ENCODE measurements at places on chromosomes 11 and 22.
A peak's percentile ranks its signal among the peaks of the same experiment; 100 is the strongest.

GRCh38 chr11:67499808-67500483, 5.2 kb downstream of the PITPNM1 start:
- no peak for DNase-seq

DNA sequence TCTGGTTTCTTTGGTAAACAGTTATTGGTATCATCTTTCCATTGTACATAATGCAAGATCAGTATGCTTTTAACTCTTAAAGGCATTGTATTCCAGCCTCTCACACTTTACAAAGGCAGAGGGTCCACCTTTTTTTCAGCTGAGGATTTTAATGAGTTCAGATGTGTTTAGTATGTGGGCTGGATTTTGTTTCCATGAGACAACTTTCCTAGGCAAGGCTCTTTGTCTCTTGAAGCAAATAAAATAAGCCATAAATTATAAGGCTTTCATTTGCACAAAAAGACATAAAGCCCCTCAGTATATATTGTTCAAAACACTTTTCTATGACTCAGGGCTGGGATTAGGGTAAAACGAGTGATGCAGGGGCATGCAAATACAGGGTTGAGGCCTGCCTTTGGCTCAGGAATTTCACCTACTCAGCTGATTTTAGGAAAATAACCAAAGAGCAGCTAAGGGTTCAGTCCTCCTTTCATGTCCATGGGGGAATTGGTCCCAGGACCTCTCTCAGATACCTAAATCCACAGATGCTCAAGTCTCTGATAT, 7.6 kb downstream of the MMP20 start:
- no peak for DNase-seq

- DNase-seq, result no peak
These were observed 3.5 kb downstream of the ZDHHC24 start for GRCh38 chr11:66542362-66542761.

DNA sequence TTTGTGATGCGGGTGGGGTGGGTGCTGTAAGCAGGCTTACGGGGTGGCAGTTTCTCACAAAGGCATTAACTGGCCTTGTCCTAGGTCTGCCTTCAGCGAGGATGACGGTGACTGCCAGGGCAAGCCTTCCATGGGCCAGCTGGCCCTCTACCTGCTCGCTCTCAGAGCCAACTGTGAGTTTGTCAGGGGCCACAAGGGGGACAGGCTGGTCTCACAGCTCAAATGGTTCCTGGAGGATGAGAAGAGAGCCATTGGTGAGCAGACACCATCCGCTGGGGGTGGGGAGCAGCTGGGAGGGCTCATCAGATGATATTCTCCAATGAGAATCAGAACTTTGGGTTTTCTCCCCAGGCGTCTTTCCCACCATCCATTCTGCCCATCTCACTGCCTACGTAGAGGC, 5.8 kb downstream of the TCN2 start:
- DNase-seq, result no peak

DNA sequence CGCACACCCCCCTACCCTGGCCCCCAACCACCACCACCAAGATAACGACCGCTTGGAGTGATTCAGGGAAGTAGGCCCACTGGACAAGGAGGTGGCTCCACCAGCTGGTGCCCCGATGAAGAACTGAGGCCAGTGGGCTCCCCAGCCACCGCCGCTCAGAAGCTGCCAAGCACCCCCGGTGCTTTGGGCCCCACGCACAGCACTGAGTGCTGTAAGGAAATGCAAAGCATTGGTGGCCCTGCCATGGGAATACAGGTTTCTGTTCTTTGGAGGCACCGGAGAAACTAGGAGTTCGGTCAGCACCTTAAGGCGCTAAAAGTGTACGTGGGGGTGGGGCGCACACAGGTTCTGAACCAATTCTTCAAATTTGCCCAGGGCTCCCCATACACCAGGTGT, 664 bp upstream of the PRSS23 start:
- DNase-seq, result no peak

DNA sequence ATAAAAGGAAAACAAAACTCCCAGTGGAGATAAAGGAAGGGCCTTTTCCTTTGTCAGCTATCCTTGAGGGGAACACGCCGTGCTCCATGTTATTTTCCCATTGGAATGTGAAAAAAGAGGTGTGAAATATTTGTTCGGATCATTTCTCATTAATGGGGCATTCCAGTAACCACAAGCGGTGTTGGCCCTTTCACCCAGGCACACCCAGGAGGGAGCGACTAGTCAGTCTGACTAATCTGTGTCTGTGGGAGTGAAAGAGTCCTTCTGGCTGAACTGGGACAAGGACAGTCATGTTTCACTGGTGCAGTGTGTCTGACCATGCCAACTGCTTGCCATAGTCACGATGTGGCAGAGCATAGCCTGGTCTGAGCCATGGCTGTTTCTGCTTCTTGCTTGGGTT, 13.0 kb upstream of the MYEOV start:
- DNase-seq, result no peak

DNA sequence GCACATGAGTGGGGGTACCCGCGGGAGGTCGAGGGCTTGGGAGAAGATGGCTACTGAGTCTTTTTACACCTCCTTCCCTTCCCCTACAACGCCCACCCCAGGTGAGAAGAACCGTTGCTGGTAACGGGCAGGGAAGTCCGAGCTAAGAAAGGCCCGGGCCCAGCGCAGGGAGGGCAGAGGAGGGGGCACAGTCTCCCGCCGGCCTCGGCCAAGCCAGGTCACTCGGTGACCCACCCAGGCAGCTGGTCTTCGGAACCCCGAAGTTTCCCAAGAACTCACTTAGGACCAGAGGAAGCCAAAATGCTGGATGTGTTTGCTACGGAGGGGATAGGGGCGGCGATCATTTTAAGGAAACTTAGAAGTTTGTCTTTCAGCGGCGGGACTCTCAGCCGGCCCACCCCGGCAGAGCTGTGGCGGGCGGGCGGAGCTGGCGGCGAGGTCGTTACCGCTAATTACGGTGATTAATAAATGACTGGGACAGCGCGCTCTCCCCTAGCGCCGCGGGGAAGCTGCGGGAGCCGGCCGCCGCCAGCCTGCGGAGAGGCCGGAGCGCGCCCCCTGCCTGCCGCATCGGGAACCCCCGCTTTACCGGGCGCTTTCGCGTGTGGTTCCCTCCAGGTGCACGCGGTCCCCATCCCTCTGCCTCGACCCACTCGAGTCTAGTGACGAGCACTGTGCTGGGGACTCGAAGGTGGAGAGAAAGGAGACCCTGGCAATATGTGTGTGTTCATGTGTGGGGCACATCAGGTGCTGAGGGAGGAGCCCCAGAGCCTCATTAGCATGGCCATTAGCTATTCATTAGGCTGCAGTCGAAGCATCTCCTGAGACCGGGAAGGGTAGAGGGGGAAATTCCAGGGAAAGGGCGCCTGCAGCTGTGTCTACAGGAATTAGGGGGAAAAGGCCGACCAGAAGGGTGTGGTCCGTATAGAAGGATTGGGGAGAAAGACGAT, 945 bp downstream of the ROBO3 start:
- peak; percentile 20 for DNase-seq

DNA sequence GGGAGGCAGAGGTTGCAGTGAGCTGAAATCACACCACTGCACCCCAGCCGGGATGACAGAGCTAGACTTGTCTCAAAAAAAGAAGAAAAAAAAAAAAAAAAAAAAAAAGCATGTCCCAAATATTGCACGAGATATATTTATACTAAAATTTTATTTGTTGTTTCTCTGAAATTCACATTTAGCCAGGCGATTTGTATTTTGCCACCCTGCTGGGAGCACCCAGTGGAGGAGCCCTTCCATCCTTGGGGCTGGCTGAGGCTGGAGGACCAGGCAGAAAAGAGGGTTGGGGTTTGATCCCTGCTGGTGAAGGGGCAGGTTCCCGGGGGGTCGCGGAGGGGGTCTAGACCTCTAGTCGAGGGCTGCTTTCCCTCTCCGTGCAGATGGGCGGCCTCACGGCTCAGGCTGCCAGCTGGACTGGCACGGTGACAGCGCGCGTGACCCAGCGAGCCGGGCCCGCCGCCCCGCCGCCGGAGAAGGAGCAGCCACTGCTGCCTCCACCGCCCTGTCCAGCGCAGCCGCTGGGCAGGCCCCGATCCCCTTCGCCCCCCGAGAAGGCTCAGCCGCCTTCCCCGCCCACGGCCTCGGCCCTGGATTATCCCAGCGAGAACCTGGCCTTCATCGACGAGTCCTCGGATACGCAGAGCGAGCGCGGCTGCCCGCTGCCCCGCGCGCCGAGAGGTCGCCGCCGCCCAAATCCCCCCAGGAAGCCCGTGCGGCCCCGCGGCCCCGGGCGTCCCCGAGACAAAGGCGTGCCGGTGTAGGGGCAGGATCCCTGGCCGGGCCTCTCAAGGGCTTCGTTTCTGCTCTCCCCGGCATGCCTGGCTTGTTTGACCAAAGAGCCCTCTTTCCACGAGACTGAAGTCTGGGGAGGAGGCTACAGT, 952 bp upstream of the CATSPERZ start:
- DNase-seq, result no peak

All from hematopoietic multipotent progenitor cell treated with erythropoietin and hydrocortisone succinate and interleukin-3 and kit ligand, for 8 days (in vitro differentiated cells).